Activated T-cell treated with anti-CD3 and anti-CD28 coated beads, Interleukin-2, amount 50 U/mL, for 48 hours (primary cell): ENCODE measurements at places on chromosomes 7 and 10.

DNA sequence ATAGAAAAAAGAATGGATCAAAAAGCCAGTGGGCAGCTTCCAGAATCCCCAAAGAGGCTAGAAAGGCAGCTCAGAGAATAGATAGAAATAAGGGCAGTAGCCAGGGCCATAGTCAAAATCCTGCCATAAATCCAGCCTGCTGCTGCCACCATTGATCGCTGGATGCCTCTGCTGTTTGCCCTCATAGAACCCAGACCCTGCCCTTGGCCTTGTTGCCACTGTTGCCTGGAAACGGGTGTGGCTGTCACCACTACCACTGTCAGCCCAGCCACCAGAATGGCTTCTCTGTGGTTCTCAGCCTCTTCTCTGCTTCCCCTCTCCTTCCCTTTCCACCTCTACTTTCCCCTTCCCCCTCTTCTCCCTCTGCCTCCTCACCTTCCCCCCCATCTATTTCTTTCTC lies 57.8 kb downstream of the HHEX start:
- no peak for DNase-seq

- no peak for DNase-seq
Measured at GRCh38 chr10:31149835-31150512, 118.3 kb upstream of the ZNF438 start.

GRCh38 chr7:93165447-93165846 lies 17.3 kb upstream of the SAMD9L start:
- DNase-seq, result no peak

DNA sequence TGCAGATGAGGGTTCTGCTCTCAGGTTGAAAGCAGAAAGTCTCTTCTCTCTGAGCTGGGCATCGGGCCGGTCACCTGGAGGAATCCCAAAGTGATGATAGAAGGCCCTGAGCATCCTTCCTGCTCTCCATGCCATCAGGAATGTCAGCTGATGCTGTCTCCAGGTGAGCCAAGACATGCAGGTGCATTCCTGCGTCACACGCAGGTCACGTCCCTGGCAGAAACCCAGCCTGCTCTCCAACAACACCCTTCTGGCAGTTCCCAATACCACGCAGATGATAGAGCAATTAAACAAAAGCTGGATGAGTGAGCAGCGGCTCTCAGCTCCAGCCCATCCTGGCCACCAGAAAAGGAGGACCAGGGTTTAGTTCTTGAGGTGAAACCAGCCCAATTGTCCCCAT lies 6.9 kb upstream of the WIPI2 start:
- DNase-seq, result no peak

DNA sequence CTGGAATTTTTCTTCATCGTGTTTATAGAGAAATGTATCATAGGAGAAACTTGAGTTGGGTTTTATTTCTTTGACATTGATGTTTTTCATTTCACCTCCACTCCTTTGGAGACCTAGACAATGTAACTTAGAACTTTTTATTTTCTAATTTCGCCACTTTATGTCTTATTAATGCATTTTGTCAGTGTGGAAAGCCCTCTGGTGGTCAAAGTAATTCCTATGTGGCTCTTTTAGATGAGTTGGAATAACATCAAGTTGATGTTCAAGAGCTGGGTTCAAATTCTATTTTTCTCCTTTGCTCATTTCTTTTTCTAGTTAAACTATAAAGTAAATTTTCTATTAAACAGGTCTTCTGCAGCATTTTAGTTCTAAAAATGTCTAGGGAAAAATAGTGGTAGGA lies 478.6 kb downstream of the LRMDA start:
- no peak for DNase-seq

DNA sequence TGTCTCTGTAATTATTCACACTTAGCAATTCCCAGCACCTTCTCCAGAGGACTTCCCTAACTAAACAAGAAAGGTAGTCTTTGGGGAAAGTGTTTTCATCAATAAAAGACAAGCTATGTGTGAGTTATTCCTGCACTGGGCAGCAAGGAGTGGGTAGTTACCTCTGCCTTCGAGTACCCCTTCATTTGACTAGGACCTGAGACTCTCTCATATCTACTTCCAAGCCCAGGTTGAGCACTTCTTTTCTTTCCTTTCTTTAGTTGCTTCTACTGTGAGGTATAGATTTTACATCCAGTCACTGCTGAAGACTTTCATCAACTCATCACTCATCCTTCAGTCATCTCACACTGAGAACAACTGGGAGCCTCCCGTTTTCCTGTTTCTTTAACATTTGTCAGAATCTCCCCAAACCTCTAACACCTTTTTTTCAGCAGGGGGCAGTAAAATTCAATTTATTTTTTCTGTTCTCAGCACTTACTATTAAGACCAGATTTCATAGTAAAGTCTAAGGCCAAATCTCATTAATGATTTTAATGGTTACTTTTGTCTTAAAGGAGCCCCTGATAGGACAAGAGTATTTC lies 80.1 kb upstream of the PRSS1 start:
- no peak for DNase-seq

DNA sequence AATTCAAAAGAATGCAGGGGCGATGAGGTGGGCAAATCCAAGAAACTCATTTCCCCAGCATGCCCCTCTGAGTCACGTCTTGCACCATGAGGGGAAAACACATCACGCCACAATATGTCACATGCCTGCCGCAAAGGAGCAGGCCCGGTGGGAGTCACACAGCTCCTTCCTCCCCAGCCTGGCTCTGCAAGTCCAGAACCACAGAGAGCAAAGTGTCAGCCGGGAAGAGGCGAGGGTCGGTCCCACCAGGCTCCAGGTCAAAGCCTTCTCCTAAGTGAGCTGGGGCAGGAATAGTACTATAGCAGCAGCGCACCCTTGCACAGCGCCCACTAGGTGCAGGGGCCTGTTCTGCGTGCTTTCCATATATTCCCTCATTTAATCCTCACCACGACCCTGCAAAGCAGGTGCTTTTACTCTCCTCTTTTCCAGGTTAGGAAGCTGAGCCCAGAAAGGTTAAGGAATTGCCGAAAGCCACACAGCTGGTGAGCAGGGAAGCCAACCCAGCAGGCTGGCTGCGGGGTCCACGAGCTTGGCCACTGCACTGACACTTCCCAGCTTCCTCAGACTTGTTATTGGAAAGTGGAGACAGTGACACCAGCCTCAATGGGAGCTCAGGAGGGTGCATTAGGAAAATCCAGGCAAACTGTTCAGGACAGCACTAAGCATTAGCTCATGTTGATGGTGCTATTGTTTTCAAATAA lies 94.0 kb upstream of the ZMIZ1 start:
- DNase-seq, result peak; percentile 77

- DNase-seq, result no peak
Measured at GRCh38 chr7:57449904-57450303, at the start of gene ZNF716. Gene ZNF716 (plus strand): TSS chr7:57450177. CDS start chr7:57450289, 112 bp downstream.
